ELF-1 (cell line): ENCODE measurements at places on chromosomes 2 and 18.

DNA sequence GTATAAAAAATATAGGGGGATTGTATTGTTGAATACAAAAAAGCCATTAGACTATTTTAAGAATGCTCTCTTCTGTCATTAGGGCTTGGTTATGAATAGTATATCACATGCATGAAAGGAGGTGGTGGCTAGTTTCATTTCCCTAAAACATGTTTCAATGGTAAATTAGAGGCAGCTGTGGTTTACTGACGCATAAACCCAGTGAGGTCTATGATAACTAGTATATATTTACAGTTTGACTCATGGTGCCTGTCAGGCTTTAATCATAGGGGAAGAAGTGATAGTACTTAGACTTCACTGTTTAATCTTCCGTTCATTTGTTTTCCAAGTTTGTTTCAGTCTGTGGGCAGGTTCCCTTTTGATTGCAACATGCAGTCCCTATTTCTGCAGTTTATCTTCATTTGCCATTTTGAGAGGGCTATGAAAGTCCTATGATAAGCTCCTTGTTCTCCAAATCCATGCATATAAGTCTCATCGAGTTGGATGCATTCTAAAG is 55.1 kb upstream of the MAP4K3 start:
- DNase-seq, result no peak

GRCh38 chr18:10804126-10804525 is 278.3 kb downstream of the NAPG start:
- no peak for DNase-seq

DNA sequence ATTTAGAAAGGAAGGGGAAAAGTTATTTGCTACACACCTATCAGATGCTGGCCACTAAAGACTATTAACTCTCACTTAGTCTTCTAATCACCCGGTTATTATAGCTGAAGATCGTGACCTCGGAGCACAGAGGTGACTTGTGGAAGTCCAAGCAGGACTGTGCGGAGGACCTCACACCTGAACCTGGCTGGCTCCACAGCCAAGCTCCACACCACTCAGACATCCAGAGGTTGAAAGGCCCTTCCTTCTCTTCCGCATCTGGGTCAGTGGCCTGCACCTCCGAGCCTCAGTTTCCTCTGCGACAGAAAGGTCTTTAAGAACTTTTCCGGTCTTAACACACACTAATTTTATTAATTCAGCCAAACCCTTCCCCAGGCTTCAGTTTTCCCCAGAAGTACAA is 57.9 kb downstream of the TNS1 start:
- DNase-seq, result no peak

DNA sequence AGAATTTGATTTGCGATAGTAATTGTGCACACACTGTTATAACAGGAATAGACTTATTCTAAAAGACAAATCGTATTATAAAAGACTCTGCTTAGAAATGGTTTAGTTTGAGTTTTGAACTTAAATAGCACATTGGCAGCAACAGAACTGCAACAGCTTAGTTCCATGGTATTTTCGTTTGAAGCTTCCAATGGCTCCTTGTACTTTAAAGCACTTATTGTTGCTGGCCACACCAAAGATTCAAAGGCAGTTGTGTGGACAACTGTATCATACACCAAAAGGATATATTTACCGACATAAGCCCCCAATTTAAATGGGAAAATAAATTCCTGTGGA is 627 bp downstream of the WIPF1 start:
- DNase-seq, result no peak

DNA sequence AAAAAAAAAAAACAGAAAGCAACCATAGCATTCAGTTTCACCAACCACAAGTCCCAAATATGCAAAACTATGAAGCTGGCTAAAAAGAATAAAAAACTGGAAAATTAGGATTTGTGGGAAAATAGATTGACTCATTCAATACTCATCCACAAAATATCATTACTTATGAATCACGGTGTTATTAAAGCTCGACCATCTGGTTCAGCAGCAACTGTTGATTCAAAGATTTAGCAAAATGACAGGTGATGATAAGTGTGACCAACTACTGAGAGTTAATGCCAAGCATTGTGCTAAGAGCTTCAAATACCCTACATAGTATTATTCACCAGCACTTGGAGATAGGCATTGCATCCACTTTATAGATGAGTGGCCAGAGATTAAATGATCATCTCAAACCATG is 26.2 kb upstream of the XDH start:
- no peak for DNase-seq
